ENCODE measurements at places on chromosomes 11 and 22.

GRCh38 chr22:43658823-43659222 is 153.3 kb downstream of the EFCAB6 start:
- DNase-seq, result no peak

DNA sequence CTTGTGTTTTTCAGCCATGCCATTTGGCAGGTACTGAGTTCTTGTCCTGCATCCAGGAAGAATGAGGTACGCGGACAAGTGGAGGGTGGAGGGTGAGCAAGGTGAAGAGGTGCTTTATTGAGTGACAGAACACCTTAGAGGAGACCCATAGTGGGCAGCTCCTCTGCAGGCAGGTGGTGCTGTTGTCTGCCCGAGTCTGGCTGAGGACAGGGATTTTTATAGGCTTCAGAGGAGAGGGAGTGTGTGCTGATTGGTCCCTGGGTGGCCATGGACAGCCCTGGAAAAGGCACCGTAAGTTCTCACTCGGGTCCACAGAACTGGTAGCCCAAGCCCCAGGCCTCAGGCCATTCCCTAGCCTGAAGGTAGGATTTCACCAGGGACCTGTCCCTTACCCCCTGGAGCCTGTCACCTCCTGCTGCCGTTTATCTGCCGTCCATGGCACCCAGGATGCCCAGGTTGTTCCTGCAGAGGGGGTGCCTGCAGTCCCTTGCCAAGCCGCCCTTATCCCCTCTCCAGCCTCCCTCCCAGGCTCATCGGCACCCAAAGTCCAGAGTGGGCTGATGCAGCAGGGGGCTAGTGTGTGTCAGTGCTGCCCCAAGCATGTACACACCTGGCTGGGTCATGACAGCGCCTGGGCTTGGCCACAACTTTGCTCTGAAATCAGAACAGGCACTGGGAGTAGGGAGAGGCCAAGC is 213.6 kb downstream of the LRRC4C start:
- no peak for DNase-seq

GRCh38 chr22:44231233-44231632 is 50.5 kb downstream of the PARVG start:
- DNase-seq, result no peak

GRCh38 chr11:61587951-61588727 is 7.3 kb upstream of the SYT7 start:
- no peak for DNase-seq

- DNase-seq, result no peak
These were observed 39.3 kb upstream of the ZBED5 start for GRCh38 chr11:10897150-10897549.
